T-helper 1 cell (primary cell): ENCODE measurements at places on chromosomes 12 and 14.

GRCh38 chr14:100738704-100739131, 12.0 kb downstream of the DLK1 start:
- no peak for DNase-seq

- DNase-seq, result peak; percentile 100
Measured at GRCh38 chr14:75258803-75259509, 19.7 kb upstream of the FOS start.

GRCh38 chr14:57493467-57494181, at the start of gene CCDC198:
CCDC198 (minus strand) TSS chr14:57493857; CDS start chr14:57493715, 142 bp downstream.
- DNase-seq, result no peak

DNA sequence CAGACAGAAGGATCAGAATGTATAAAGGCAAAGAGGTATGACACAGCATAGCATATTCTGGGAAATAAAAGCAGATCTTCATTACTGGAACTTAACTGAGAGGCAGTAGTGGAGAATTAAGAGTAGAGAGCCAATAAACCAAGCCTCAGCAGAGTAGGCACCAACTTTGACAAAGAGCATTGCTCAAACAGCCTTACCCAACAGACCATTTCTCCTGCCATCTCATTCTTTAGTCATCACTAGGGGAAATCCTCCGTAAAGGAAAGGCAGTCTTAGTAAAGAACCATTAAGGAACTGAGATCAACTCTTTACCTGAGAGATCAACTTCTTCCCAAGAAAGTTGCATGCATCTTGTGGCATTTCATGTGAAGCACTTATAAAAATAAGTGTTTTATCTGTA, 36.6 kb downstream of the SENP1 start:
- DNase-seq, result no peak

- DNase-seq, result no peak
Measured at GRCh38 chr12:115144425-115144824, 460.4 kb upstream of the TBX3 start.

DNA sequence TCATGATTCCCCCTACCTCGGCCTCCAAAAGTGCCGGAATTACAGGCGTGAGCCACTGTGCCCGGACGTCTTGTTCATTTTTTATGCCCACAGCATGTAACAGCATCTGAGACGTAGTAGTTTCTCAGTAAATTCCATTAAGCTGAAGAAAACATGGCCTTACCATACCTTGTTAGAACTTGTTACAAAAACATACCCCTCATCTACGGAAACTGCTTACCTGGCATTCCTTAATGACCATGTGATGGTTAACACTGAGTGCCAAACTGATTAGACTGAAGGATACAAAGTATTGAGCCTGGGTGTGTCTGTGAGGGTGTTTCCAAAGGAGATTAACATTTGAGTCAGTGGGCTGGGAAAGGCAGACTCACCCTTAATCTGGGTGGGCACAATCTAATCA, 186.8 kb downstream of the CEP128 start:
- DNase-seq, result no peak

DNA sequence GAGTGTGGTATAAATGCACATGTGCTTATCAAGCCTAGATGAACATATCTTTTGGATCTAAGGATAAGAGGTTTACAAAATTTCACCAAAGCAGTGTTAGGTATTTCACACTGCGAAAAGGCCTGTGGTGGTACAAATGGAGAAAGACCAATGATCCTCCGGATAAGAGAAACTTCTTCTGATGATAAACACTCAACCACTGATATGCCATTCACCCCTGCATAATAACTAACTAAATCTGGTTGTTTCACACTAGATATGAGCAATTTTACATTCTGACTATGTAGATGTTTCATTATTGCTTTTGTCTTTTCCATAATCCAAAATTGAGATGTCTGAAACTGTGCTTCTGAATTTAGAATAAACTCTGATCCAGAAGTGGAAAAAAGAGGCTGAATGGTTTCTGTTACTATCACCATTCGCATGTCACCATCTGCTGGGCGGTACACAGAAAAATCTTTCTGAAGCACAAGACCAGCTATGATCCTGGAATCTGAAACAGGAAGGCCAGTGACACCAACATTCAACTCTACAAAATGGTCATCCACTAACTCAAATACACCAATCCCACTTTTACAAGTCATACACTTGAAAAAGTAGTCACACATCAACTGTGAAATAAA, 1.3 kb downstream of the BBS10 start:
- DNase-seq, result no peak

GRCh38 chr12:59940631-59941342, 345.0 kb downstream of the SLC16A7 start:
- no peak for DNase-seq

DNA sequence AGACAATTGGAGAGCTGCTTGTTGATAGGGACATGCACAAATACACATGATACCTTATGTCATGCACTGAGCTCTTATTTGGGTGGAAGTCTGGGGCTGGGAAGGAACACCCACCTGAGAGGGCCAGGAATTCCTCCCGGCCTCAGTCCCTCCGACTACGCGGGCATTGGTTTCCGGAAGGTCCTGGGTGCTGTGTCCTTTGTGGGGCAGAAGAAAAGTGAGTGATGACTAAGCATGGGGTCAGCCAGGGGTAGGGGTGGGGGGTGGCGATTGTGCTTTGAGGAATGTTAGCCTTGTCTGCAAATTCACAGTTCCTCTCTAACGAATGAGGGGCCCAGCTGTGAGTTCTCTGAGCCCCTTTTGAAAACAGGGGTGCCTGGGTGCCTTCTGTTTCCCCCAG, 798 bp downstream of the CELA1 start:
- no peak for DNase-seq

- no peak for DNase-seq
Measured at GRCh38 chr14:55873169-55873568, 245.0 kb upstream of the PELI2 start.

DNA sequence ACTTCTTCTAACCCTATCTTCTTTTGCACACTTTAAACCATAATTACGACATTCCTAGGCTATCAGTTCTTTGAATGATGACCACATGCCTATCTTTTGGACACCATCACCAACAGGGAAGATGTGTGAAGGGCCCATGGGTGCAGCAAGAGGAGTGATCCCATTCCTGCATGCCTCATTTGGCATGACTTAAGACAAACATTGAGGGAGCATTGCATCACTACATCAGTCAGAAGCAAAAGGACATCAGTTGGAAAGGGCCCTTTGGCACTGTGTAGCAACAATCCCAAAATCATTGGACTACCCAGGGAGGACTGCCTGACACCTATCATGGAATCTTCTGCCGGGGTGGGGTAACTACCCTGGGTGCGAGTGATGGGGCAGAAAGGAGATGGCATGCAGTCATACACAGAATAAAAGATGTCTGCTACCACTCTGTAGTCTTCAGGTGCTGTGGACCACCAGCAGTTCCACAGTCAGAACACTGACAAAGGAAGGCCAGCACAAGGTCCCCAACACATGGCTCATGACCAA, 10.7 kb upstream of the TMBIM6 start:
- DNase-seq, result no peak

GRCh38 chr12:53265783-53266182, 2.3 kb upstream of the ESPL1 start:
- DNase-seq, result no peak

- peak; percentile 19 for DNase-seq
Measured at GRCh38 chr12:51393676-51394545, 2.7 kb upstream of the GALNT6 start.

DNA sequence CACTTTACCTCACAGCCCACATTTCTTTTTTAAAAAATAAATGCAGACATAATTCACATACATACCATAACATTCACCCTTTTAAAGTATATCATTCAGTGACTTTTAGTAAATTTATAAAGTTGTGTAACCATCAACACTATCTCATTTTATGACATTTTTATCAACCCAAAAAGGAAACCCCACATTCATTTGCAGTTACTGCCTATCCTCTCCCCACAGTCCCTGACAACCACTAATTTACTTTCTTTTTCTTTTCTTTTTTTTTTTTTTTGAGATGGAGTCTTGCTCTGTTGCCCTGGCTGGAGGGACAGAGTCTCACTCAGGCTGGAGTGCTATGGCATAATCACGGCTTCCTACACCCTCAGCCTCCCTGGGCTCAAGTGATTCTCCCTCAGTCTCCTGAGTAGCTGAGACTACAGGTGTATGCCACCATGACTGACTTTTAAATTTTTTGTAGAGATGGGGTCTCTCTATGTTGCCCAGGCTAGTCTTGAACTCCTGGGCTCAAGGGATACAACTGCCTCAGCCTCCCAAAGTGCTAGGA, 1.5 kb upstream of the EP400 start:
- no peak for DNase-seq

DNA sequence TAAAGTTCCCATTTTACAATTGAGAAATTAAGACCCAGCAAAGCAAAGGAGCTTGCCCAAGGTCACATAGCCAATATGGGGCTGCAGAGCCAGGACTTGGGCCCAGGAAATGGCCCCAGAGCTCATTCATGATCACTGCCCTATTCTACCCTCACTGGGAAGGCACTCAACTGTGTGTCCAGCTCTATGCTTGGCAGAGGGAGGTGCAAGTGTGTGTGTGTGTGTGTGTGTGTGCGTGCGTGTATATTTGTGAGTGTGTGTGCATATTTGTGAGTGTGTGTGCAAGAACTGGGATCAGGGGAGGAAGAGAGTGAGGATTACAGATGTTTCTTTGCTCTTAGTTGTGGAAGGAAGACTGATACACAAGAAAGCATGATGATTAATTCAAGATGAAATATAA, 151.2 kb upstream of the CRY1 start:
- DNase-seq, result no peak

DNA sequence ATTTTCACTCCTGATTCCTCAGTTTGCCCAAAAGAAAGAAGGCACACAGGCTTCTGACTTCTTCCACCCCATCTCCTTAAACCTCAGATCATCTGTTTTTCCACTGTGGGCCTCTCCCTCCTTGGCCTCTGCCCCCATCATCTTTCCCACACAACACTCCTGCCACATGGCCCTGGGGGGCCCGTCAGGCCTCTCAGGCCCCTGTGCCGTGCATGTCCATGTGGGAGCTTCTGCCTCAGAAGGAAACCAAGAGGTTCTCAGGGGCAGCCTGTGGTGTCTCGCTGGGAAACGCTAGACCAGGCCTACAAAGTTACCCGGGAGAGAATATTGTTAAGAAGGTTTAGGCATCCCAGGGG, 8.0 kb downstream of the KLHL33 start:
- no peak for DNase-seq

- no peak for DNase-seq
Measured at GRCh38 chr14:91164676-91165075, 50.8 kb downstream of the DGLUCY start.

DNA sequence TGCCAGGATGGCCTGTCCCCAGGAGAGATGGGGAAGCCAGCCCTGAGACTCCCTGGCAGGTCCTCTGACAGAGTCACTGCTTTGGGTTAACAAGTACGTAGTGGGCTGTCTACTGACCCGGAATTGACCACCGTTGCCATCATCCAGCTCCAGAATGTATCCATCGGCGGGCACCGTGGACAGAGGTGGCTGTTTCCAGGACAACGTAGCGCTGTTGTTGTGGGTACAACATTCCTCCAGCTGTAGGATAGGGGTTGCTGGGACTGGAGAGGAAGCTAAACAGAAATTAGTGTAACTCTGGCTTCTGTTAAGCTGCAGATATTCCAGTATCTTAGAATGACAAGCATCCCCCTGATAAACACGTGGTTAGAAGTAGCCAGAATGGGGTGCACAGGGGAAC, 56.3 kb upstream of the PYGL start:
- DNase-seq, result no peak

DNA sequence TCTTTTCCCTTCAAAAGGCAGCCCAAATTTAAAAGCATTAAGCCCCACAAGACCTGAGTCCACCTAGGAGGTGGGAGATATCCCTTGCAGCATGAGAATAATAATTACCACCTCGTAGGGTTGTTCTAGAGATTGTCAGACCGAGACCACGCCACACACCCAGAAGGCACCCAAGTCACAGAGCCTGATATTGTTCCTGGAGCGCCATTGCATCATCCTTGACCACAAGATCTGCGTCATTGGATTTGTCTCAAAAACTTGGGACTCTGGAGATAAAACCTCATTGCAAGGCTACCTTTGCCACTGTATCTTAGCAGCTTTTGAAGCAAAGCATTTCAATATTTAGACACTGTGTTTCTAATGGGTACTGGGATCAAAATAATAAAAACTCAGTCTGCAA, 29.4 kb upstream of the PPP2R5C start:
- no peak for DNase-seq

DNA sequence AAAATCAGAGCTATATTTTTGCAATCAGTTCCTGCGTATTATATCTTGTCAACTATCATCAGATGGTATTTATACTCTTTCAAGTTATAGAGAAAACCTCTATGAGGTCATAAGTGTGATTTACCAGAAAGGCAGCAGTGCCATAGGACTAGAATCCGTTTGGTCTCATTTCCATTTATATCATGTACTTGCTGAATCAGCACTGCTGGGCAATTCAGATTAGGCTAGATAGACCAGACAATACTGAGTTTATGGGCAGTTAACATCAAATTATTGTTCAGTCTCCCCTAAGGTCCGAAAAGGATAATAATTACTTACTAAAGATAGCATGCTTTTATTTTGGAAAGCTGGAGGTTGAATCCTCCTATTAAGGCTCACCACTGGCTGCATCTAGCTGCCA, 6.8 kb upstream of the KERA start:
- DNase-seq, result no peak

GRCh38 chr12:89424389-89424788, 72.1 kb upstream of the DUSP6 start:
- DNase-seq, result no peak

DNA sequence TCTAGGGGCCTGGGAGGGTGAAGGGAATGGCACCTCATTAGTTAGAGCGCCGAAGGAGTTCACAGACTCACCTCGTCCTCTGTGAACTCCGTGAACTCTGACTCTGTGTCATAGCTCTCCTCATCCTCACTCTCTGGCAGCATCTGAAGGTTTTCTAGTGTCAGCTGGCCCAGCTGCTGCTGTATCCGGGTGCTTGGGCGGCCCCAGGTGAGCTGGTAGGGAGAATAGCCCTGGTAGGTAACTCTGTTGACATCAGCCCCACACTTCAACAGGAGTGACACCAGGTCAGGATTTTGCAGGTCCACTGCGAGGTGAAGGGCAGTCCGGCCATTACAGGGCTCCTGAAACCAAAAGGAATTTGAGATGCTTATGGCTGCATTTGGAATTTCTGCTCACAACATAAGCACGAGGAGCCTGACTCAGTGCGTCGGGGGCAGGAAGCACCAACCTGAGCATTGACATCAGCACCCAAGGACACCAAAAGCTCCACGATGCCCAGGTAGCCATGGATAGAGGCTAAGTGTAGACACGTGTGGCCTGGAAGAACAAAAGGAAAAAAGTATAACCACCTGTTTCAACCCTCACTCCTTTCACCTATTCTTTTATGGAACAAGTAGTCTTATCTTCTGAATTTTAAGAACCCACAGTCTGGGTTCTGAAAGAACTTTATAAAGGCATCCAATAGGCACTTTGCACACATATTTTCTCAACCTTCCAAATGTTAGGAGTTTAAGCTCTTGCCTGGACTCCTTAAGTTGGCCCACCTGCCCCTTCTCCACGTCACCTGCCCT, 2.0 kb downstream of the NFKBIA start:
- DNase-seq, result peak; percentile 51

DNA sequence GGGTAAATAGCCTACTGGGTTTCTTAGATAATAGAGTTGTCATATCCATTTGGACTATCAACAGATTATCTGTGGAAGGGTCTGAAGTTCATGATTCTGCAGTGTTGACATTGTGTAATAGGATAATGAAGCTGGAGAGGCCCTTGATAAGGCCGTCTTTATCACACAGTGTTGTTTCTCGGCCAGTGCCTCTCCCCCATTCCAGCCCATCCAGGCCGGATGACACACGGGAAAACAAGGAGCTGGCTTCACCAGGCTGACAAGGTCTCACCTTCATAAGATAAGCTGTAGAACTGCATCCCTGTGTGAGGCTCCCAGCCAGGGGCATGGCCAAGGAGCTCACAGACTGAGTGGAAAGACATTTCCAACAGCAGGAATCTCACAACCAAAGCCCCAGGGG, 8.7 kb upstream of the EML1 start:
- DNase-seq, result no peak

- no peak for DNase-seq
Measured at GRCh38 chr12:80766210-80766609, 49.5 kb downstream of the MYF5 start.
